ENCODE measurements at places on chromosomes 16 and 17.

DNA sequence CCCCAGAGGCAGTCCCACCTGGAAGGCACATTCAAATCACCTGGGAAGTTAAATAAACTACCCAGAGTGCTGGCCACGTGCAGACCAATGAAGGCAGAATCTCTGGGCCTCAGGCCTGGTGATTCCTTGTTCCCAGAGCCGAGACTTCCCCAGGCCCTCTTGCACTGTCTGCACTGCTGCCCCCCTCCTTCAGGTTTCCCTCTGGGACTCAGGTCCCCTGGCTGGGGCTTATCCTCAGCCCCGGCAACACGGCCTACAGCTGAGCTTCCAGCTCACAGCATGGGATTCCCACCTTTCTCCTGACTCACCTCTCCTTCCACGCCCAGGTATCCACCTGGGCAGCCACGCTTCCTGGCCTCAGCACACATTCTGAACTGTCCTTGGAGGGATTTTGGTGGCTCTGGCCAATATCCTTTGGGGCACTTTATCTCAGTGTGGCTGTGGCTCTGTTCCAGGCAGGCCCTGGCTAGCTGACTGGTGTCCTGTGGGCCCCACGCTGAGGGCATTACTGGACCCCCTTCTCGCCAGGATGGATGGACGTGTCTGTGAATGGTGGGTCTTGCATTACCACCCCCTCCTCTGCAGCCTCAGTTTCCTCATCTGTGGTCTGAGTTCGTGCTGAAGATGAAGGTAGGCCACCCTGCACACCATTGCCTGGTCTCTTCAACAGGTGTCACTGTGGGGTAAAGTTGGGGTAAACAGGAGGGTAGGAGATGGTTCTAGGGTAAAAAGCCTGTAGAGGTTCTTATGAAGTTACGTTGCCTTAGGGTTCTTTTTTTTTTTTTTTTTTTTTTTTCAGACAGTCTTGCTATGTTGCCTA is 165.7 kb downstream of the IRF8 start:
- no peak for DNase-seq
- H3K4me1 ChIP-seq = no peaks in the 10 kb centered on the region
- H3K27me3 ChIP-seq = no peaks in the 10 kb centered on the region
- H3K36me3 ChIP-seq = no peaks in the 10 kb centered on the region
- no peak overlapping the region for H3K27ac ChIP-seq
- H3K4me3 ChIP-seq = no peak overlapping the region

DNA sequence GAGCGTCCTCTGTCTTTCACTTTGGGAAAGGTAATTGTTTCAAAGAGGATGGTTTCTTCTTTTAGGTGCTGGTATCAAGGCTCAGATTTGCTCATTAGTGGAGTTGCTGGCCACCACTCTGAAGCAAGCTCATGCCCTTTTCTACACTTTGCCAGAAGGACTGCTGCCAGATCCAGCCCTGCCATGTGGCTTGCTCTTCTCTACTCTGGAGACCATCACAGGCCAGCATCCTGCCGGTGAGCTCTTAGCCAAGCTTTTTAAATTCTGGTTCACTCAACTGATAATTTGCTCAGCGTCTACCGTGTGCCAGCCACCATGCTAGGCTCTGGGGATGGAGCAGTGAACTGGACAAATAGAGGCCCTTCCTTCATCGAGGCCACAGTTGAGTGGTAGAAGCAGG is 4.3 kb downstream of the COG1 start:
- no peak overlapping the region for H3K4me3 ChIP-seq
- no peak for DNase-seq
- peaks cover 13% of the 10 kb centered on the region for H3K4me1 ChIP-seq
- no peaks in the 10 kb centered on the region for H3K27me3 ChIP-seq
- H3K27ac ChIP-seq = no peak overlapping the region

GRCh38 chr17:57889892-57890856 is 40.3 kb upstream of the MRPS23 start:
- DNase-seq = peak; percentile 72
- H3K36me3 ChIP-seq = no peaks in the 10 kb centered on the region
- H3K4me1 ChIP-seq = peaks cover 26% of the 10 kb centered on the region
- H3K4me3 ChIP-seq = no peak overlapping the region

GRCh38 chr17:29347831-29348629 is 42.1 kb upstream of the TAOK1 start:
- no peaks in the 10 kb centered on the region for H3K36me3 ChIP-seq
- DNase-seq = no peak
- no peak overlapping the region for H3K27ac ChIP-seq
- no peaks in the 10 kb centered on the region for H3K4me1 ChIP-seq
- peaks cover 8% of the 10 kb centered on the region for H3K27me3 ChIP-seq
- H3K4me3 ChIP-seq = no peak overlapping the region

DNA sequence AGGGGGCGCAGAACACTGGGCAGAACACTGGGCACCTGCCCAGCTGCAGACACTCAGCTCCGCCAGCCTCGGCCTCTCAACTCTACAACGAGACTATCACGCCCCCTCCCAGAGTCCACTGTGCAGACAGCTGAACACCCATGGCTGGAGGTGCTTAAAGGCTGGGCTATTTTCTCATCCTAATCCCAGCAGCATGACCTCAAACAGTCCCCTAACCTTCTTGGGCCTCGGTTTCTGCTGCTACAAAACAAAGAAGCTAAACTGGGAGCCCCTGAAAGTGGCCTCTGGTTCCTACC is 27.7 kb upstream of the ZNF469 start:
- H3K4me3 ChIP-seq = no peak overlapping the region
- no peaks in the 10 kb centered on the region for H3K27me3 ChIP-seq
- no peaks in the 10 kb centered on the region for H3K36me3 ChIP-seq

DNA sequence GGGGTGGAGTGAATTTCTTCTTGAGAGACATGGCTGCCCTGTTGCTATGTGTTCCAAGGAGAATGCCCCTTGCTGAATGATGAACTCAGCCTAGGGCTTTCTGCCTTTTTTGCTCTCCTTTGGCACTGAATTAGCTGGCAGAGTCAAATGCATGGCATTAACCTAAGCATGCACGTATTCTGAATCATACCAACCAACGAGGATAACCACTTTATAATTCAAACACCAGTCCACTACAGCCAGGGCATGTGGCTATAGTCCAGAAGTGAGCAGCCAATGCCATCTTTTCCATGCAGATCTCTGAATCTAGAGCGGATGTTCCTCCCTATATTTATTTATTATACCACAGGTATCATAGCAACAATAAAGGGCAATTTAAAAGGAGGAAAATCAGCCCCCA is 15.7 kb downstream of the TMIGD1 start:
- no peaks in the 10 kb centered on the region for H3K36me3 ChIP-seq
- no peak overlapping the region for H3K27ac ChIP-seq
- no peaks in the 10 kb centered on the region for H3K4me1 ChIP-seq
- peaks cover 8% of the 10 kb centered on the region for H3K27me3 ChIP-seq
- DNase-seq = no peak

DNA sequence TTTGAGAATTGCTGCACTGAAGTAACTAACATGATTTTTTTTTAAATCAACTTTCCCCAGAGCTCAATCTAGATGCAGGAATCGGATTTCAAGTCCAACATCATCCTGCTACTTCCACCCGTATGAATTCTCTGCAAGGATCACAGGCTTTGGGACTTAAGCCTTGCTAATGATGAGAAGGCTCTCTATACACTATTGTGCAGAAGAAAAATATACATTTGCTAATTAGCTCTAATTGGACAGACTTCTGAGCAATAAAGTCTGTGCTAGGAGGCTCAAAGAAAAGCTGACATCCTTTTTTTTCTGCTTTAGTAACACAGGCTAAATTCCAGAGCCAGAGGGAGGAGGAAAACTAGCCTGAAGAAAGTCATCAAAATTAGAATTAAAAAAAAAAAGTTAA is 433.6 kb downstream of the PMP22 start:
- no peaks in the 10 kb centered on the region for H3K27me3 ChIP-seq
- H3K36me3 ChIP-seq = no peaks in the 10 kb centered on the region
- no peak overlapping the region for H3K27ac ChIP-seq
- H3K4me1 ChIP-seq = no peaks in the 10 kb centered on the region
- DNase-seq = no peak
- no peak overlapping the region for H3K4me3 ChIP-seq

- no peak for DNase-seq
- no peaks in the 10 kb centered on the region for H3K36me3 ChIP-seq
- H3K4me1 ChIP-seq = no peaks in the 10 kb centered on the region
- no peaks in the 10 kb centered on the region for H3K27me3 ChIP-seq
- no peak overlapping the region for H3K4me3 ChIP-seq
Observed at GRCh38 chr17:62186841-62187240, 121.8 kb upstream of the MED13 start.

DNA sequence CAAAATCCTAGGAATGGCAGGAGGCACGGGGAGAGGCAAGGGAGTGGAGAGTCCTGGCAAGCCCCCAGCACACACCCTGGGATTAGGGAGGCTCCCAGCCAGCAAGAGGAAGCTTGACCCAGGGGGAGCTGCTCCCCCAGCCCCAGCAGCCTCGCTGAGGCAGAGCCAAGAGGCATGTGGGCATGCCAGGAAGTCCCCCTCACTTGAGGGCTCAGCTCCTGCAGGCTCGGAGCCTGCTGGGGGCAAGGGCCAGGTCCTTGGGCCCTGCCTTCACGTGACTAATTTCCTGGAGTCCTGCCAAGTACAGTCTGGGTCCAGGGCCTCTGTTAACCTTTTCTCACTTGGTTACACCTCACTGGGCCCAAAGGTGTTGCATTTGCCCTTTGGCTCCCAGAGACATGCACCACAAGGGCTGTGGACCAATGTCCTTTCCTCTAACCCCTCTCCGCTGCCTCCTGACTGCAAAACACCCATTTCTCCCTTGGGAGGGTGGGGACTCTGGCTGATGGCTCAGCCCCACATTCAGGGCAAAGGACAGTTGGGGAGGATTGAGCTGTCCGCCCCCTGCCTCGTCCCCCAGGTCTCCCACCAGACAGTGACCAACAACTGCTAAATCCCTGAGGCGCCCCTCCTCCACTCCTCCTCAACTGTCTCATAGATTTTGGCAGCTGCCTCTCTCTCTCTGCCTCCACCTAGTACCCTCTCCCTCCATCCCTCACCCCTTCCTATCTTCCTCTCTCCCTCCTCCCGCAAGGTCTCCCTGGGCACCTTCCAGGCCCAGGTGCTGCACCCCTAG is 4.4 kb upstream of the SLC47A2 start:
- H3K27me3 ChIP-seq = no peaks in the 10 kb centered on the region
- peaks cover 7% of the 10 kb centered on the region for H3K4me1 ChIP-seq
- H3K27ac ChIP-seq = no peak overlapping the region
- H3K36me3 ChIP-seq = no peaks in the 10 kb centered on the region
- DNase-seq = no peak

DNA sequence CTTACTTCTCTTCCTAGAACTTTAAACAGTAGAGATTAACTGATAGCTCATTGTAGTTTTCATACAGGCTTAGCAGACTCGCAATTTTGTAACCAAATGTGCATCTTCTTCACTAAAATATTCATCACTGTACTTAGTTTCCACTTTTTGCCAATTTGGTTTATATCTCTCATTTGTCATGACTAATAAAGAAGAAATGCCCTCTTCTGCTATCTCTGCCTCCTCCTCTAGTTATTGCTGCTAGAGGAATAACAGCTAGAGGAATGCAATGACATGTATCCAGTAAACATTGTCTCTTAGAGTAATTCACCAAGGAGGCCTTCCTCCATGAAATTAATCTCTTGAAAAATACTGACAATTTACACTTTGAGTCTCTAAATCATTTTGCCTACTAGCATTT is 115.5 kb upstream of the COX10 start:
- H3K27me3 ChIP-seq = no peaks in the 10 kb centered on the region
- no peak for DNase-seq
- H3K4me1 ChIP-seq = no peaks in the 10 kb centered on the region
- H3K27ac ChIP-seq = no peak overlapping the region
- no peak overlapping the region for H3K4me3 ChIP-seq
- no peaks in the 10 kb centered on the region for H3K36me3 ChIP-seq

DNA sequence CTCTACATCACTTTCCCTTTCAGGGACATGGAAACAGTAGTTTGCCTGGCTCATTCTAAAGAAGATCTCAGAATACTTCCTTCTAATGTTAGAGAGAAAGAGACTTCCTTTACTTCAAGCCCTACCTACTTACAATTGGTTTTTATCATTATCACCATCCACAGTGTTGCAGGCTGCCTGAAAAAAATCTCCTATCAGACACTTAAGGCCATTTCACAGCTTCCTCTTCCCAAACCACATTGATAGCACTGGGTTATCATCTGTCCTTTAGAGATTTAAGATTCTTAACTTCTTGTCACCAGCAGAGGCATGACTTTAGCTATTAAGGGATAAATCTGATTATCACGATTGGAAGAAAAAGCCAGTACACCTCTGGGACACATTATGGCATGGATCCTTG is 178.5 kb upstream of the TBX2 start:
- no peak overlapping the region for H3K4me3 ChIP-seq
- H3K36me3 ChIP-seq = no peaks in the 10 kb centered on the region
- H3K4me1 ChIP-seq = no peaks in the 10 kb centered on the region
- no peak overlapping the region for H3K27ac ChIP-seq

DNA sequence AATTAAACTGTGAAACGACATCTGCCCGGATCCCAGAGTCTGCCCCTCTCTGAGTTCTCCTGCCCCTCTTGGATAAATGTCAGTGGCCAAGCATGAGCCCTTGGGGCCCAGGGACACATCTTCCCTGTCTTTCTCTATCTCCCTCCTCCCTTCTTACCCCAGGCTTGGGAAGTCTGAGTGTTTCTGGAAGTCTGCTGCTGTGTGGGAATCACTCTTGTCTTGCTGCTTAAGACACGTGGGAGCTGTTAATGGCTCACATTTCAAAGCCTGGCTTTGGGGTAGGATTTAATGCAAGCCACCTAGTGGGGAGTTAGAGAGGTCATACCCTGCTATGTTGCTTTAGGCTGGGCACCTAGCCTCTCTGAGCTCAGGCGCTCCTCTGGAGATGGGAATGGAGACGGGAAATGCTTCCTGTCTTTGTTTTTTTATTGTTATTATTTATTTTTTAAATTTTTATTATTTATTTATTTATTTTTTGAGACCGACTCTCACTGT is 218.5 kb upstream of the CIBAR2 start:
- DNase-seq = no peak
- no peak overlapping the region for H3K4me3 ChIP-seq
- peaks cover 30% of the 10 kb centered on the region for H3K4me1 ChIP-seq
- no peaks in the 10 kb centered on the region for H3K27me3 ChIP-seq

GRCh38 chr17:79836972-79837887 is 2.0 kb downstream of the CBX4 start:
- peaks cover 20% of the 10 kb centered on the region for H3K27me3 ChIP-seq
- H3K4me1 ChIP-seq = peaks cover 7% of the 10 kb centered on the region
- DNase-seq = no peak
- H3K36me3 ChIP-seq = peaks cover 3% of the 10 kb centered on the region

- DNase-seq = peak; percentile 90
- peaks cover 33% of the 10 kb centered on the region for H3K4me1 ChIP-seq
- no peaks in the 10 kb centered on the region for H3K36me3 ChIP-seq
- peak overlapping the region; percentile 85 for H3K27ac ChIP-seq
- no peaks in the 10 kb centered on the region for H3K27me3 ChIP-seq
- no peak overlapping the region for H3K4me3 ChIP-seq
Observed at GRCh38 chr17:62819511-62820221, 11.6 kb upstream of the MARCHF10 start.

GRCh38 chr17:45092911-45093430 is 31.9 kb downstream of the NMT1 start:
- H3K36me3 ChIP-seq = peaks cover 29% of the 10 kb centered on the region
- H3K27me3 ChIP-seq = no peaks in the 10 kb centered on the region
- peak; percentile 95 for DNase-seq
- peaks cover 23% of the 10 kb centered on the region for H3K4me1 ChIP-seq

- H3K4me3 ChIP-seq = peak overlapping the region; percentile 74
- H3K4me1 ChIP-seq = peaks cover 2% of the 10 kb centered on the region
Observed at GRCh38 chr17:78168903-78169793, 767 bp downstream of the SYNGR2 start.
